ENCODE measurements at places on chromosomes 6 and 20. TPM values are rescaled to one million over a fixed set of nuclear protein-coding genes. Genes with fewer than 3 reads are reported as not detected.

DNA sequence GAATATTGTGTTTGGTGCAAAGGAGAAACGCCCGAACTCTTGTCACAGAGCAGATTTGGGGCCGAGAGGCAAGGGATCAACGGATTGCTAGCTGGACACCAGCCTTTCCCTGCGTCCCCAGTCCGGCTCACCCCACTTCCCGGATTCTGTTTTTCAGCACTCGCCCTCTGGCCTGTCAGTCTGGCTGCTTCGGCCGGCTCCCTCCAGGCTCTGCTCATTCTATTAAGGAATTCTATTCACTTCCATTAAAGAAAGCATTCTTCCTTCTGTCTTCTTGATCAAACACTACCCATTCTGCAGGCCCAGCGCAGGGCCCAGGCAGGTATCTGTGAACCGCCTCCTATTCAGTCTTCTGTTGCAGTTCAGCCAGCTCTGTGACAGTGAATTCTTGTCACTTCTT is 91.7 kb downstream of the RNF182 start:
- DNase-seq, result no peak

PBOV1 gene
- total RNA-seq, result not detected

DNA sequence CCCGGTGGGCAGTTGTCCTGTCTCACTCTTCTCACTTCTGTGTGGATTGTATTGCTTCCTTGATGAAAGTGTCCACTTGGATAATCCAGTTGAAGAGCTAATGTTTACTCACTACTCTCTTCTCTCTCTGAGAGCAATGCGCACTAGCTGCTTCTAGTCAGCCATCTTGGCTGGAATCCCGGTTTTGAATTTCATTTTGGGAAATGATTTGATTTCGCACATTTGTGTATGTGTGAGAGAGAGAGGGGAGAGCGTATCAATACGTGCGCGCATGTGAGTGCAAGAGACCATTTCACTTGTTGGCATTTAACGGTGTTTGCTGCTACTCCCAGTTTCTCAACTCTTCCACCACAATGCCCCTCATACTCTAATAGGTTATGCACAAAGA is 67.8 kb downstream of the KLHL32 start:
- no peak for DNase-seq

DNA sequence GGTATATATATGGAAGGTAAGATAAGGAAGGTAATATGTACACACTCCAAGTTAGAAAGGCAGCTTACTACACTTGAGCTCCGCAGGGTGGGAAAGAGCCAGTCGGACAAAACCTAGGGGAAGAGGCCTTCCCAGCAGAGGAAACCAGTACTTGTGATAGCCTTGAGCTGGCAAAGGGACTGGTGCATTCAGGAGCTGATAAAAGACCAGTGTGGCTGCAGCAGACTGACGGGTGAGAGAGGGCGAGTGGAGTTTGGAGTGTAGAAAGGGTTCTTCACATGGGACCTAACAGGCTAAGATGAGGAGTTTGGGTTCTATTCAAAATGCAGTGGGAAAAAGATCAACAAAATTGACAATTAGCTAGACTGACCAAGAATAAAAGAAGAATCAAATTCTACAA is 49.3 kb upstream of the KIF13A start:
- DNase-seq, result no peak

EPB41L1 gene
- total RNA-seq, result 2.0 TPM

- DNase-seq, result no peak
Measured at GRCh38 chr6:68279793-68280557, 355.1 kb upstream of the ADGRB3 start.
